T-cell (primary cell): ENCODE measurements at places on chromosomes 7 and 10.

- no peaks in the 10 kb centered on the region for H3K4me1 ChIP-seq
- DNase-seq = no peak
- no peak overlapping the region for H3K4me3 ChIP-seq
- H3K36me3 ChIP-seq = no peaks in the 10 kb centered on the region
These were observed 42.3 kb downstream of the TBXAS1 start for GRCh38 chr7:139871331-139871730.

DNA sequence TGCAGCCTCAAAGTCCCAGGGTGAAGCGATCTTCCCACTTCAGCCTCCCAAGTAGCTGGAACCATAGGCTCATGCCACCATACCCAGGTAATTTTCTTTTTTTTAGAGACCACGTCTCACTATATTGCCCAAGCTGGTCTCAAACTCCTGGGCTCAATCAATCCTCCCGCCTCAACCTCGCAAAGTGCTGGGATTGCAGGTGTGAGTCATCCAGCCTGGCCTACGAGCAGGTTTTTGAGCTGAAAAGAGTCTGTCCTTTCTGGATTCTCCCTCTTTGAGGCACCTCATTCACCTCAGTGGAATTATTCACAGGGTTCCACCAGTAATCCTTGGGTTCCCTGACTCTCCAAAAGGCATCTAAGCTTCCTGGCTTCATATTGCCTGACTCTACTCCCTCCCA lies 7.6 kb upstream of the LEP start:
- no peak overlapping the region for H3K27ac ChIP-seq
- H3K4me3 ChIP-seq = no peak overlapping the region
- H3K4me1 ChIP-seq = no peaks in the 10 kb centered on the region

GRCh38 chr7:80303315-80303714 lies 168.7 kb downstream of the GNAI1 start:
- no peaks in the 10 kb centered on the region for H3K36me3 ChIP-seq
- no peak for DNase-seq
- H3K4me3 ChIP-seq = no peak overlapping the region
- H3K4me1 ChIP-seq = no peaks in the 10 kb centered on the region
- no peak overlapping the region for H3K27ac ChIP-seq

DNA sequence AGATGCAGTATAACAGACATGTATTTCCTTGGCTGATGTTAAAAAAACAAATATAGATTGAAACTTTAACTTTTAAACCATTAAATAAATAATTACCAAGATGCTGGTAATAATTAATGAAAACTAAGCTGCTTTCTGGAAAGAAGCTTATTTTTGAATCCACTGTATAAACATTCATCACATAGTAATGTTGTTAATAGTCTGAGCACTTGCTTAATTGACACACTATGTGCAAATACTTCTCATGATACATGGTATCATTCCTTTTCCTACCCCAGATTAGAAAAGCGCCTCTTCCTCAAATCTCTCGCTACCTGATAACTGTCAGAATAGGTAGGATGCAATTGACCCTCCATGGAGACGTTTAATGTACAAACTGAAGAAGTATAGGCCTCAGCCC lies 15.0 kb upstream of the COL28A1 start:
- H3K27me3 ChIP-seq = no peaks in the 10 kb centered on the region
- DNase-seq = no peak
- H3K27ac ChIP-seq = no peak overlapping the region
- no peaks in the 10 kb centered on the region for H3K4me1 ChIP-seq
- no peak overlapping the region for H3K4me3 ChIP-seq
- H3K36me3 ChIP-seq = no peaks in the 10 kb centered on the region

DNA sequence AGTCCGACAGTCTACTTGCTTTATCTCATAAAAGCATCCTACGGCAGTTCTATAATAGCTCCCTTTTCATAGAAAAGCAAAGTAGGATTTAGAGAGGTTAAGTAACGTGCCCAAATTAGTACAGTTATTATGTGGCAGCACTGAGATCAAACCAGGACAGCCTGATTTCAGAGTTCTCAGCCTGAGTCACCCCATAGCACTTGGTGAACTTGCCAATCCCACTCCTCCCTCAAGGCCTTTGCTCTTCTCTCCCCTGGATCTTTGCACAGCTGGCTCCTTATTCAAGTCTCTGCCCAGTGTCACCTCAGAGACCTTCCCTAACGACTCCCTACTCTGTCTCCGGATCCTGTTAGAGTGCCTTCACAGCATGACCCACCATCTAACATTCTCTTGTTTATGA lies 438.0 kb upstream of the NFE2L3 start:
- H3K27ac ChIP-seq = no peak overlapping the region
- H3K4me3 ChIP-seq = no peak overlapping the region
- no peaks in the 10 kb centered on the region for H3K27me3 ChIP-seq
- H3K36me3 ChIP-seq = no peaks in the 10 kb centered on the region
- no peak for DNase-seq
- H3K4me1 ChIP-seq = no peaks in the 10 kb centered on the region

DNA sequence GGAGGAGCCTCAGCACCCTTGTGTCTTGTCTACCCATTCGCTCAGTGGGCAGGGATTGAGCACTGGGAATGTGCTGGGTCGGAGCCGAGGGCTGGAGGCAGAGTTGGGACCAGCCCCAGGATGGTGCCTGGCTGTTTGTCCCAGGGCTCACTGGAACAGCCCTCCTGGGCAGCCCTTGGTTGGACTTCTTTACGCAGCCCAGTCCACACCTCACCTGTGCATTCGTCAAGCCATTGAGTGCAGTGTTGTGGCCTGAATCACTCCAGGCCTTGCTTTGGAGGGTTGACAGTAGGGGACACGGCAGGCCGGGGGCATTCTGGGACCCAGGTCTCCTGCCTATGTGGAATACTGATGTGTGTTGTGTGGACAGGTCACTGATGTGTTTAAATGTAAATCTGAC lies 229.6 kb downstream of the MGMT start:
- H3K27ac ChIP-seq = no peak overlapping the region
- DNase-seq = no peak
- H3K36me3 ChIP-seq = no peaks in the 10 kb centered on the region
- H3K4me1 ChIP-seq = no peaks in the 10 kb centered on the region

- H3K36me3 ChIP-seq = no peaks in the 10 kb centered on the region
- H3K27ac ChIP-seq = no peak overlapping the region
- no peaks in the 10 kb centered on the region for H3K27me3 ChIP-seq
- no peak for DNase-seq
- H3K4me3 ChIP-seq = no peak overlapping the region
- peaks cover 6% of the 10 kb centered on the region for H3K4me1 ChIP-seq
These were observed 727.3 kb downstream of the AUTS2 start for GRCh38 chr7:70325509-70326101.

GRCh38 chr7:130293521-130293920 lies 560 bp downstream of the CPA4 start:
- H3K27ac ChIP-seq = no peak overlapping the region
- no peaks in the 10 kb centered on the region for H3K27me3 ChIP-seq
- no peak for DNase-seq
- H3K4me3 ChIP-seq = no peak overlapping the region
- H3K36me3 ChIP-seq = no peaks in the 10 kb centered on the region

- no peaks in the 10 kb centered on the region for H3K36me3 ChIP-seq
- no peak overlapping the region for H3K4me3 ChIP-seq
- no peaks in the 10 kb centered on the region for H3K27me3 ChIP-seq
- no peak for DNase-seq
These were observed 11.3 kb upstream of the RHOBTB1 start for GRCh38 chr10:60955316-60955715.

- H3K36me3 ChIP-seq = no peaks in the 10 kb centered on the region
- H3K4me3 ChIP-seq = no peak overlapping the region
- H3K4me1 ChIP-seq = peaks cover 26% of the 10 kb centered on the region
- H3K27me3 ChIP-seq = peaks cover 9% of the 10 kb centered on the region
- H3K27ac ChIP-seq = no peak overlapping the region
These were observed 493.5 kb downstream of the DNAJB6 start for GRCh38 chr7:157830331-157830730.
